IPS-NIHi11 (cell line): ENCODE measurements at places on chromosomes 3 and 15.

- DNase-seq: peak; percentile 90
Observed at GRCh38 chr15:66803182-66803729, 101.2 kb downstream of the SMAD6 start.

- DNase-seq: no peak
Observed at GRCh38 chr15:65066001-65066634, 1.7 kb downstream of the RASL12 start.

GRCh38 chr15:88255484-88256278 lies 858 bp downstream of the NTRK3 start:
- peak; percentile 81 for DNase-seq

- DNase-seq: peak; percentile 18
Observed at GRCh38 chr3:89947337-89947954, 840.0 kb downstream of the EPHA3 start.

- DNase-seq: no peak
Observed at GRCh38 chr15:69082021-69082502, 67.6 kb downstream of the NOX5 start.

DNA sequence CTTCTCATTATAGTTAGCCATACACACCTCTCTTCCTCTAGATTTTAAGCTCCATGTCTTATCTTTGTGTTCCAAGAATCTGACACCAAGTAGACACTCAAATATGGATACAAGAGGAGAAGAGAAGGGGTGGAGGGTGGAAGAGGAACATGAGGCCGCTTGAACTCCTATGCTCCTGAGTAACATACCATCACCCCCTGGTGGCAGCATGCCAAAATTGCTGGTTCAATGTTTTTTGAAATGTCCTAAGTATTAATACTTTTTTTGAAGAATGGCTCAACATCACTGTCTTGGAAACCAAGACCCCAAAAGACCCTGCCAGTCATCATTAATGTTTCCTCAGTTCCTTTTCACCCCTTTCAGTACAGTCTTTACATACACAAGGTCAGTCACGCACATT lies 71.8 kb upstream of the HACD2 start:
- DNase-seq: peak; percentile 30
